ENCODE measurements at places on chromosomes 5 and 9. TPM values are rescaled to one million over a fixed set of nuclear protein-coding genes. Genes with fewer than 3 reads are reported as not detected.

Gene IL7R
- 1.9 TPM for total RNA-seq

Gene ROPN1L
- total RNA-seq = not detected

Gene ST8SIA4
- 105 TPM for total RNA-seq

Gene SH3PXD2B
- 0.02 TPM for total RNA-seq

Gene ALDH1A1
- not detected for total RNA-seq

Gene FAT2
- 0.02 TPM for total RNA-seq

Gene SLC45A2
- not detected for total RNA-seq

Gene MYMK
- not detected for total RNA-seq

Gene VCAN
- total RNA-seq = 0.22 TPM

Gene CLINT1
- total RNA-seq = 105 TPM

Gene DNAJC21
- 44.0 TPM for total RNA-seq

Gene TMEFF1
- 0.29 TPM for total RNA-seq

Gene NDFIP1
- 24.2 TPM for total RNA-seq

Gene PPP3R2
- not detected for total RNA-seq

Gene IL13
- 0.27 TPM for total RNA-seq

Gene ELAVL2
- total RNA-seq = not detected

Gene IL9
- total RNA-seq = not detected

Gene GAS1
- not detected for total RNA-seq

Gene SSNA1
- 71.9 TPM for total RNA-seq

Gene SHOC1
- total RNA-seq = not detected

Gene COL23A1
- not detected for total RNA-seq

Gene KIF2A
- 45.9 TPM for total RNA-seq

Gene HAPLN1
- not detected for total RNA-seq

Gene LHFPL2
- total RNA-seq = 11.0 TPM

Gene SHC3
- total RNA-seq = not detected

Gene SPATA31C1
- total RNA-seq = not detected

Gene ARL14EPL
- not detected for total RNA-seq

Gene CCDC183
- total RNA-seq = not detected

Gene ALDOB
- total RNA-seq = not detected

Gene TMEM252
- total RNA-seq = not detected

Gene PAPPA
- total RNA-seq = not detected

Gene NTRK2
- 0.10 TPM for total RNA-seq

Gene SYK
- total RNA-seq = 222 TPM

Gene FRMPD1
- 0.07 TPM for total RNA-seq

Gene CDHR2
- 0.42 TPM for total RNA-seq
